Ecto neural progenitor cell (in vitro differentiated cells): ENCODE measurements at places on chromosomes 12 and 14.

GRCh38 chr14:22084393-22085281 is 411.0 kb upstream of the OR4E1 start:
- no peak for DNase-seq

DNA sequence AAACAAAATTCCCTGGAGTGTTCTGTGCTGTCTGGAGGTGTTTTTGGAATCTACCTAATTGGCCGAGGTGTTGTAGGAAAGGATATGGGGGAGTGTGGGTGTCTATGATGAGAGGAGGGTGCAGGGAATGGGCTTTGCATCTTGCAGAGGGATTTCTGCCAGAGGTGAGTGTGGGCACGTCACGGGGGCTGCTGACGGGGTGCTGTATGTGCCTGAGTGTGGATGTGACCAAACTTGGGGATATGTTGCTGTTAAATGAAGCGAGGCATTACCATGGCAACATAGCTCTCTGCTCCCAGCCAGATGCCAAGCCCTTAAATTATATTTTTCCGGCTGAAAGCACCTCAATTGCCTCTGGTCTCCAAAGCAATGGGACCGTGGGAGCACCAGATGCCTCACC is 44.3 kb upstream of the SPTLC2 start:
- no peak for DNase-seq

DNA sequence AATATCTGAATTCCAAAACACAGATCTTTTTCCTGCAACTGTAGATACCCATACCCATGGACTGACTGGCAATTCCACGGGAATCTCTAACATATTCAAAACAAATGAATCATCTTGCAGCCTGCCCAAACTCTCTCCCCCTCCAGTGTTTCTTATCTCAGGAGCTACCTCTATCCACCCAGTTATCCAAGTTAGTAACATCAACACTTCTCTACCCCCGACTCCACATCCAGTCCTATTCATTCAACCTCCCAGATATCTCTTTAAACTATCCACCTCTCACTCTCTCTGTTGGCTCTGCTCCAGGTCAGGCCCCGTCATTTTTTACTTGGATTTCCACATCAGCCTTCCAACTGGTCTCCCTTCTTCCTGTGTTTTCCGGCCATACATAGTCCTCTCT is 6.7 kb upstream of the KCNH5 start:
- DNase-seq = no peak

- no peak for DNase-seq
Measured at GRCh38 chr14:68506645-68507419, 286.0 kb downstream of the ZFP36L1 start.
